Left lung (tissue), 14 donors: ENCODE measurements at places on chromosomes 16 and 17.

DNA sequence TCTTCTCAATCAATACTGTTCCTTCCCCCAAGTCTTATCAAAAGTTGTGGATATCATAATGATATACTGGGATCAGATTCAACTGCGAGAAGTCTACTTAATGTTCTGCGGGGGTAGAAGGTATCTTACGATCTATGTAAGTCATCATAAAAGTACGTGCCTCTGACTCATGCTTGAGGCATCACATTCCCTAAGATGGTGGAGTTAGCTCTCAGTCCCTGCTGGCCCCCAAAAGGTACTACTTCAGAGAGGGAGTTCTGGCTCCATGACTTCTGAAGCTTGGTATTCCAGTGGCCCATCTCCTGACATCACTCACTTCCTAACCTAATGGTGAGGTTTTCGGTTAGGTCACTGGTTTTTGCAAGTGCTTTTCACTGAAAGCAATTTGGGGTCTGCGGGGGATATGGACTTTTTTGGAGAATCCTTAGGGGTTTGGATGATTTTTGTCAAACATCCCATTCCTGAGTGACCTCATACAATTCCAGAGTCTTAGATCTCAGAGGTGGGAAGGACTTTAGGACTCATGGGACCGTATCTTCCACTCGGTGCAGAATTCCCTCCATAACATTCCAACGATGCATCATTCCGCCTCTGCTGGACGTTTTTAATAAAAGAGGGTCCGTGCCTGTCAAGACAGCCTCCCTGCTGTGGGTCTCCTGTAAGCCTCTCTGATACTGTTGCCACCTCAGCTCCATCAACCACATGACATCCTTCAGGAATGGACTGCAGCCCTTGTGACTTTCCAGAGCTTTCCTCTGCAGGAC, 74.3 kb downstream of the DYNLRB2 start:
- no peak for DNase-seq

- no peak for DNase-seq
Observed at GRCh38 chr17:57823469-57824401, 26.1 kb downstream of the MRPS23 start.

DNA sequence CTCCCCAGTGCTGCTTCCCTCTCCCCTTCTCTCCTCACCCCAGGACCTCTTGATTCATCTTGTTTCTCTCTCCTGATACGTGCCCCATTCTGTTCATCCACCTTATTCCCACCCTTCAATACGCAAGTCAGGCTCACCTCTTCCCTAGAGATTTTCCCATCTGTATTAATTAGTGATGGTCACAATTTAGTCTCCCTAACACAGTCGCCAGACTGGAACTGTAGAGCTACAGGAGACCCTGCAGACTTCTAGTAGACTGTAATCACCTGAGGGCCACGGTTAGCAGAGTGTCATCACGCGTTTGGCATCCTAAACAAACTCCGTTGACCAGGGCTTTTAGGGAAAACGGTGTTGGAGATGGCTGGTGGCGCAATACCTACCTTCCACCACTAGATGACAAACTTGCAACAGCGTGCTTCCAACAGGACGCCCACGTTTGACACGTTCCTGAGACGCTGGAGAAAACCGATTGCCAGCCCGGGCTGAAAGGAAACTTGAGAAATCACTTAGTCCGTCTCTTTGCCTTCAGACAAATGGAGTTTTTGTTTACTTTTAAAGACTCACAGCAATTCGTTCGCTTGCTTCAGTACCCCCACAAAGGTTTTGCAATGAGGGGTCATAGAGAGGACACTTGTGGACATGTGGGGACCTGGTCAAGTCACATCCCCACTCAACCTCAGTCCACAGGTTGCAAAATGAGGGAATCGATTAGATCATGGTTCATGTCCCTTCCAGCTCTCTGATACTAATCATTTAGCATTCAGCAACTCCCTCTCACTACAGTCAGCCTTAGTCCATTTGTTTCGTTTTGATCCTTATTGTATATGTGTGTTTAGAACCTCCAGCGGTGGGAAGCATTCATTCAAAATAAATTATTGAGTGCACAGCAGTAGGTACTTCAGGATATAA, 20.6 kb downstream of the MYL4 start:
- peak; percentile 90 for DNase-seq

GRCh38 chr17:78127239-78127887, 1.2 kb downstream of the TMC6 start:
- DNase-seq, result no peak

- DNase-seq, result no peak
Observed at GRCh38 chr17:61362396-61362795, 37.2 kb upstream of the TBX2 start.

DNA sequence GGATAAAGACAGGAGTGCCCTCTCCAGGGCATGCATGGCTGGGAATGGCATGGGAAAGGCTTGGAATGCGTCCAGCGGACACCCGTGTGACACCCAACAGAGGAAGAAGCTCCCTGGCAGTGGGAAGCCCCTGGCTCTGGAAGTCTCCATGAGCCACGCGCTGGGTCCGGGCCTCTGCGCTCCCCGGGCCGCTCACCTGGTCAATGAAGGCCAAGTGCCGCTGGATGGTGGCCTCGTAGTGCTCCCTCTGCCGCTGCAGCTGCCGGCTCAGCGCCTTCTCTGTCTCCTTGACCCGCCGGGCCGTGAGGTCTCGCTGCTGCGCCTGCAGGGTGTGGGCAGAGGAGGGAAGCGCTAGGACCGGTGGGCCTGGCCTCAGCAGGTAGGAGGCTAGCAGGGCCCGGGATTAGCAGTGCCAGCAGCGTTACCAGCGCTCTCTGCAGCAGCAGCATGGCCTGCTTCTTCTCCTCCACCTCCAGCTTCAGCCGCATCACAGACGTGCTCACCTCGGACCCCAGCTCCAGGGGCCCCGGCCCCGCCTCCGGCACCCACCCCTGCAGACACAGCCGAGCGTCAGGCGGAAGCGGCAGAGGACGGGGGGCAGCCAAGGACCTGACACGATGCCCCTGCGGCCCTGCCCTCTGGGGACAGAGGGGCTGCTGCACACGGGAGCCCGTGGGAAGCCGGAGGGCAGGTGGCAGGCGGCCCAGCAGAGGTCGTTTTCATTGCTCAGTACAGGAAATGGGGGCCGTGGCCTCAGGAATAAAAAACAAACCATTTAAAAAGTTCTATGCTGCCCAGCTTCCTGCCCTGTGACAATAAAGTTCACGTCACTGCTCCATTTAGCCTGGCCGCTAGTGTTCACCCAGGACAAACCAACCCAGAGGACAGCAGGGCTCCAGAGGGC, 26.0 kb downstream of the CEP131 start:
- no peak for DNase-seq

- DNase-seq, result no peak
Observed at GRCh38 chr17:79980246-79981043, 55.2 kb downstream of the TBC1D16 start.

DNA sequence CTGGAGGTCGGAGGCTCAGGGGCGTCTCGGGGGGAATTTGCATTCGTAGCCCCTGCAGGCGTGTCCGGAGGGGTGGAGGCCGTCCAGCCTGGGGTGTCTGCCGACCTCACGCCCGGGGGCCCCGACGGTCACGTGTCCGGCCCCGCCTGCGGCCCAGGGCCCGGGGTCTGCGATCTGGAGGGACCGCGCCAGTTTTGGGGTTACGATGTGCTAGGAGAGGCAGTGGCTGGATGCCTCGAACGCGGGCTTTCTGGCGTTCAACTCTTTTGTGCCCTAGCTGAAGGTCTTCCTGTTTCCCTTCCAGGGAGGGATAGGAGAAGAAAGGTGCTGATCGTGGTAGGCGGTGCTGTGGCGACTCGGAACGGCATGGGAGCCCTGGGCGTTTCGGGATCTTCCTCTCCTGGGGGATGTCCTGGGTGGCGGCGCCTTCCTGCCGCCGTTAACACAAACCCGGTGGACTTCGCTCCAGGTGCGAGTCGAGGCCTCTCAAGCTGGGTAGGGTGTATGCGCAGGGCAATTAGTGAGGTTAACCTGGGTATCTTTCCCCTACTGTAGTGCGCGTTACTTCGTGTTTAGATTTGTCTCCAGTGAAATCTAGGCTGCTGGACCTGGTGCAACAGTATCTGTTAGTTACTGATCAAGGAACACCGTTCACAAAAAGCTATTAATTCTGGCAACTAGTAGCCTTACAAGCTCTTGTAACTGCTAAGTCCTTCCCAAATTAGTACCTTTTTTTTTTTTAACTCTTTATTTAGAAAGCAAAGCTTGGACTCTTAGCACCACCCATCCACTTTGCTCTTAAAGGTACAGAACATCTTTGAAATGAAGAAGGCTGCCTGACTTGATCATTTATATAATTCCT, 1.3 kb downstream of the AKAP1 start:
- no peak for DNase-seq

DNA sequence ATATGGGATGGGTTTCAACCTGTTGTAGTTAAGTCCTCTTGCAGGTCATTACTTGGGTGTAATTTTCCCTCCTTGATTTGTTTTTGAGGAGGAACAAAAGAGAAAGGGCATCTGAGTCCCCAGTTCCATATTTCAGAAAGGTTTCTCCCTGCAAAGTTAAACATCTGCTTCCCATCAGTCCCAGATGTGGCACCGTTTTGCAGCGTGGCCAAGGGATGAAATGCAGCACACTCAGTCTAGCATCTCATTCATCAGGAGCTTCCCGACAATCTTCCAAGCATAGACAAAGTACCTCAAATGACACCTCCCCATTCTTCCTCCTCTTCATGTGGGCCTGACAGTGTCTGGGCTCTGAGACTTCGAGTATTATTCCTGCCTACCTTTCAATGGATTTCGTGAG, 363.7 kb upstream of the SOX9 start:
- DNase-seq, result no peak

GRCh38 chr16:83843657-83844056, 35.9 kb downstream of the HSBP1 start:
- DNase-seq, result no peak

DNA sequence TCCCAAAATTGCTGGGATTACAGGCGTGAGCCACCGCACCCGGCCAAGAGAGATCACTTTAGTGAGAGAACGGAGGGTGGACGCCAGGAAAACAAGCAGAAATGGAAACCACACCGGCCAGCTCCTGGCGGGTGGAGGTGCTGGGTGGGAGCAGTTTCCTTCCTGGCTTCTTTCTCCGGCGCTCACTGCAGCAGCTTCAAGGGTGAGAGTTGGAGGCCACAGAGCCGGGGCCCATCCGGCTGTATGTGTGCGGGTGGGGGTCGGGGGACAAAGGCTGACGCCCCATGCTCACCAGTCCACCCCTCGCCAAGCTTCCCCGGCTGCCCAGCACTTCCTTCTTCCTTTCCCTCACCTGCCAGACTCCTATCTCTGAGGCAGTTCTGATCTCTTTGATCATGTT, 13.5 kb upstream of the BHLHA9 start:
- no peak for DNase-seq

DNA sequence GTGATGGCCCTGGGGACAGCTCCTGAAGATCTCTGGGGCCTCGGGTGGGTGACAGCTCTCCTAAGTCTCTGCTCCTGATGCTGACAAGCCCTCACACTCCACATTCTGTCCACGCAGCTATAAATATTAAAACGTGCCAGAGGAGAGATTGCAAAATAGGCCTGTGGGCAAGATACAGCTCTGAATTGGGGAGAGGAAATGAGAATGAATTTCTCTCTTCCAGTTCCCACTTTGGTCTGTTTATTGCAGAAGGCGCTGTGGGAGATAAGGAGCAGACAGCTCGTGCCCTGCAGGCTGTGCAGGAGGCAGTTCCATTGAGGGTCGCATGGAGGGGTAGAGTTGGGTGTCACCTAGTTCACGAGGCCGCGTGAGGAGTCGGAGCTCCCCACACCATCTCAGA, 87.5 kb upstream of the SDK2 start:
- DNase-seq, result no peak

DNA sequence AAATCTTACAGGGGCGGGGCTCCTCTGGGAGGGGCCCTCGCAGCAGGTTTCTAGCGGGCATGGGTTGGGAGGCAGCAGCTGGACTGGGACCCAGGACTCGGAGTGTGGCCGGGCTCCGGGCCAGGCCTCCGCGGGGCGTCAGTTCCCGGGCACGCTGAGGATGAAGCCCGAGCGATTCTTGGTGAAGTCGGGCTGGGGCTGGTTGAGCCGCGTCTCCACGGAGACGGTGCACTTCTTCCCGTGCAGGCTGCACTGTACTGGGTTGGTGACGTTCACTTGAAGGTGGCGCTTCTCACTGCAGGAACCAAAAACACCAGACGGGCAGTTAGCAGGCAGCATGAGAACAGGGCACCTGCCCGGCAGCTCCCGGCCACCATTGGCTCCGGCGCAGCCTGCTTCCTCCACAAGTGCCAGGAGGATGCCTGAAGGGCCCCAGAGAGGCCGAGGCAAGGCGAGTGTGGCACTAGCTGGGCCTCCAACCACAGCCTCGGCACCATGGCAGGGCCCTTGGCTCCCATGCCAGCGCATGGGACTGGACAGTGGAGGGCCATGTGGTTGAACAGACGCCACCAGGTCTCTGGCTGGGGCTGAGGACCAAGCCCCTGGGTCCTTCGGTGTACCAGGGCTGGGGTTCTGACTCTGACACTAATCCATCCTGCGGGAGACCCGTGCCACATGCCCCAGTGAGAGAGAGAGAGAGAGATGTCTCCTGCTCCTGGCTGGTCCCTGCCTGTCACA, 8.0 kb downstream of the CDK5R1 start:
- no peak for DNase-seq

DNA sequence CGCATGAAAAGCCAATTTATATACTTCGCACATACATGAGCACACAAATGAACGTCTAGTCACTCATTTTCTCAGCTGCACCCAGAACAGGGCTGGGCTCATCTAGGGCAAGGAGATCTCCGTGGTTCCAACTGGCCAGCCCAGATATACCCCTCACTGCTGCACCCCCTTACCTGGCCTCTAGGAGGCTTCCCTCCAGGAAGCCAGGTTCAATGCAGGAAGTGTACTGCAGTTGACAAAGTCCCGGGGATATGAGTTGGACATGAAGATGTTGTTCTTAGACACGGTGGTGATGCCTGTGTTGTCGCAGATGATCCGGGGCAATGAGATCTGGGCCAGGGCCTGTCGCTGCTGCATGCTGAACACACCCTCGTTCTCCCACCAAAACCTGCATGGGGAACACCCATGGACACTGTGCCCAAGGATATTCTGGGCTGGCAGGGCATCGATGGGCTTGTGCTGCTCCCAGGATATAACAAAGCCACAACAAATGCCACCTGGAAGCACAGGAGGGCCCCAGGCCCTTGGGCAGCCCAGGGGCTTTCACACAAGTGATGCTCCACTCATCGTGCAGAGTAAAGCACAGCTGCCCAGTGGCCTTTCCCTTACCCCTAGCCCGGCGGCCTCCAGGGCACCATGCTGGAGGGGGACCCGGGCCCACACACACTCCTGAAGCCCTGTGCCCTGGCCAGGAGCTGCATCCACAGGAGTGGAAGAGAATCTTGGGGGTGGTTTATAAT, 10.1 kb downstream of the MPO start:
- no peak for DNase-seq

- DNase-seq, result no peak
Observed at GRCh38 chr17:57284984-57285646, 28.8 kb downstream of the MSI2 start.

DNA sequence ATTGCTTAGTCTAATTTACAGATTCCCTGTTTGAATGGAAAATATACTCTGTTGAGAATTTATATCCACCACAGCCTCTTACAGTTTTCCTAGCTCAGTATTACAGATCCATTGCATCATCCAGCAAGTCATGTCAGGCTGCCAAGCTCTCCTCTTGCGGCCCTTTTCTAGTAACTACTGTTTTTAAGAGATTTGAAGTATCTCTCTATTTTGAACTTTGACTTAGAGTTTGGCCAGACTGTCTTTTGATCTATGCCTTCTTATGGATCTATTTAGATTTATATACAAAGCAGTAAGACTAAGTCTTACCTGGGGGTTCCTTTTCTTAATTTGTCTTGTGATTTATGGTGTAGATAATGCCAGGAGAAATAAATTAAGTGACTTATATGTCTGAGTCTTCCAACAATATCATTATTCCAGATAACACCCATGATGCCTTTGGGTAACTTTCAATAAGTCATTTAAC, 53.1 kb upstream of the ABCC11 start:
- no peak for DNase-seq
